ENCODE measurements at places on chromosomes 5 and 9.

- DNase-seq: peak; percentile 35
These were observed 131.0 kb upstream of the VCAN start for GRCh38 chr5:83340511-83340918.

DNA sequence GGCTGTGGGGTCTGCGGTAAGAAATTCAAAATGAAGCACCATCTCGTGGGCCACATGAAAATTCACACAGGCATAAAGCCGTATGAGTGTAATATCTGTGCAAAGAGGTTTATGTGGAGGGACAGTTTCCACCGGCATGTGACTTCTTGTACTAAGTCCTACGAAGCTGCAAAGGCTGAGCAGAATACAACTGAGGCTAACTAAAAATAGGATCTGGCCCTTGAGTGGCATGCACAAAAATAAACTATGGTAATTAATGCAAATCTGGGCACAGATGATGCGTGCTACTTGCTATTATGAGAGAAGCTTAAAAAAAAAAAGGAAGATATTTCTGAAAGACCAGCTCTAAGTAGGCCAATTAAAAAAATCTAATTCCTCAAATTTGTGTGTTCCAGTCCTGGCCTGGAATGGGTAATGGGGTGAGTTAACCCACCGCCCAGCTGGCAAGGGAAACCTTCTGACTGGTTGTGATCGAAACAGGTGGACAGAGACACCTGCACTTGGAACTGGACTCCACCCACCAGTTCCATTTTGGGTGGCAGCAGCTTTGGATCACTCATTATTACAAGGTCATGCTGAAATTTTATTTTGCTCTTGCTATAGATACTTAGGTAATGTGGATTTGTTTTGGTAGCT, 26.6 kb upstream of the ZBTB34 start:
- no peak for DNase-seq

GRCh38 chr5:137560420-137560819, 61.3 kb upstream of the SPOCK1 start:
- DNase-seq: no peak

DNA sequence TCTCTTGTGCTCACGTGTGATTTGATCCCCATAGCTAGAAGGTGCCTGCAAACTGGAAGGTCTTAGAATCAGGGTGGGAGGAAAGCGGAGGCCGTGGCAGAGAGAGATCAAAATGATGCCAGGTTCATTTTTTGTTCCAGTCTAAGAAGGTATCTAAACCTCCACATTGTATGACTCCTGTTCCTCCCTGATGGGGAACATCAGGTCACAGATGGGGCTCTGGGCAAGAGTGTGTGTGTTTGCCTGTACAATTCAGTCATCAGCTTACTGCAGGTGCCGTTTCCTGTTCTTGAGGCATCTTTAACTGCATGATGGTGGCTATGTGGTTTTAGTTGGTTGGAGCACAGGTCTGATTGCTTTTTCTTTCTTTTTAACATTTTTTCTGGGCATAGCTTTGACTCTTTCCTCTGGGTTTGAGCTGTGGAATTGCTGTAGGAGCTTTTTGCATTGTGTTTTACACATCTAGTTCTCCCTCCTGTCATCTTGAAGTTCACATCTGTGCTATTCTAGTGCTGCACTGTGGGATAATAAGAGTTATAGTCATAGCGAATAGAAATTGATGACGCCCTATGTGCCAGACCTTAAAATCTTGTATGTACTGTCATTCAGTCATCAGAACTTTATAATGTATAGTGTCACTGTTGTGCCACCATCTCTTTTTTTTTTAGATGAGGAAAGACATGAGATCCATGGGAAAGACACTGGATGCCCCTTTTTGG, 30.8 kb downstream of the ARHGAP26 start:
- DNase-seq: no peak

DNA sequence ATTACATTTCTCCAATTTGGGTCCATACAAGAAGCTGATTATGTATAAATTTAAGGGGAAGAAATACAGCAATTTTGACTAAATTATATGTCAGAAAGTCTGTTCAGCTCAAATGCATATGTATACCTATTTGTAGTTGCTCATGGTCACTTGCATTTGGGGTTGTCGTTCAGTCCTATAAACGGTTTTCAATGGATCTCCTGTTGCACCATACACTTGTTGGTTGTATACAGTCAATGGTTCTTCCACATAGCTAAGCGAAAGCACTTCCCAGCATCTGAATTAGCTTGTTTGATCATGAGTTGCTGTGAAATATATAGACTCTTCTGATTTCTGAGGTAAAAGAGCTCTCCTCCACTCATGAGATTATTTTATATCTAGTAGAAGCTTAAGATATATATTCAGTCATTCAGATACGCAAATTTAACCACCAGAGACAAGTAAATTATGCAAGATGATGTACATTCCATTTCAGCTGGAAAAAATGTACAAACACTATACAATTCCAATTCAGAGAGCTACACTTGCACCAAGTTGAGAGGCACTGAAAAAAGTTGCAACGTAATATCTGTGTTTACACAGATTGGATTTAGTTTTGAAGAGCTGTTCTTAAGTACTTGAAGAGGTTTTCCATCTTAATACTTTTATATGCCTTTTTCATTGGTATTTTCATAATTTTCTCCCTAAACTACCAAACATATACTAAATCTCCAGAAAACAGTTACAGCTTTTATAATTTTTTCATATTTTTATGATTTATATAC, 64.4 kb upstream of the POU5F2 start:
- no peak for DNase-seq

GRCh38 chr9:18184401-18184800, 289.6 kb upstream of the ADAMTSL1 start:
- DNase-seq: no peak

DNA sequence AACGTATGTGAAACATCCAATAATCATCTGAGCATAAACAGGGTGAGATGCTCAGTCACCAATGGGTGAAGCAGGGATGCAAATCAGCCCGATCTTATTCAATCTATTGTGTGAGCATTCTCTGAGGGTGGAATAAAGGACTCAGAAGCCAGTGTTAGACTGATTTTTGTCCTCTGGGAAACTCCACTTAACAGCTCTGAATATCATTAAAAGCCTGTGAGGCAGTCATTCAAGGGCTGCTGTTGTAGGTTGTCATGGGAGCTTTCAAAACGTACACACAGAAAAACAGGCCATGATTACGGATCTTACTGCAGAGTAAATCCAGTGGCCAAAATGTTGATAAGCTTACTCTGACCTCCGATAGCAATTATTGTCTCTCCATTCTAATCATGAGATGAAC, 266.5 kb upstream of the EFNA5 start:
- DNase-seq: no peak

DNA sequence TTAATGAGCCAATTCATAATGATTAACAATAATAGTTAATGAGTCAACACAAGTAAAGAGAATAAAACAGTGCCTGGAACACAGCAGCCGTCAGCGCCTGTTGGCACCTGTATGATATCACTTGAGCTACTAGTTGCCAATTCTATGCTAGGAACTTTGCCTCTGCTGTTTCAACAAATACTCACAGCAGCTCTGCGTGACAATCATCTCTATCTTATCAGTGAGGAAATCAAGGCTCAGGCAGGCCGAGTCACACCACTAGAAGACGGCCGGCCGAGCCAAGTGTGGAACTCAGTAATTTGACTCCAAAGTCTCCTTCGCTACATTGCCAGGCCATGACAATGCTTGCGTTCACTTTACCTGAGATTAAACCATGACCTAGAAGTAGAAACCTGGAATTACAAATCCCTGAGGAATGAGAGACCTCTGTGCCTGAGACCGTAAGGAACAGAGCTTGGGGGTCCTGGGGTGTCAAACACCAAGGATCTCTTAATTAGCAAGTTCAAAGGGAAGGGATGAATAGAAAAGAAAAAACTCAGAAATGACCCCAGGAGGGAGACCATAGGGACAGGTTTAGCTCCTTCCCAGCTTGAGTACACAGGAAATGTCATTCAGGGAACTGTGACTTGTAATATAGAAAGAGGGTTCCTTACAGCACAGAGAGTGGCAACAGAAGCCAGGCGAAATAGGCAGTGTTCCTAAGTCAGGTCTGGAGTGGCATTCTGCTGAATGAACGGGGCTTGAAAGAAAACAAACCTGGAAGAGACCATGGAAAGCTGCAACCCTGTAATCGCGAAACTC, 109.1 kb downstream of the SUSD1 start:
- no peak for DNase-seq

DNA sequence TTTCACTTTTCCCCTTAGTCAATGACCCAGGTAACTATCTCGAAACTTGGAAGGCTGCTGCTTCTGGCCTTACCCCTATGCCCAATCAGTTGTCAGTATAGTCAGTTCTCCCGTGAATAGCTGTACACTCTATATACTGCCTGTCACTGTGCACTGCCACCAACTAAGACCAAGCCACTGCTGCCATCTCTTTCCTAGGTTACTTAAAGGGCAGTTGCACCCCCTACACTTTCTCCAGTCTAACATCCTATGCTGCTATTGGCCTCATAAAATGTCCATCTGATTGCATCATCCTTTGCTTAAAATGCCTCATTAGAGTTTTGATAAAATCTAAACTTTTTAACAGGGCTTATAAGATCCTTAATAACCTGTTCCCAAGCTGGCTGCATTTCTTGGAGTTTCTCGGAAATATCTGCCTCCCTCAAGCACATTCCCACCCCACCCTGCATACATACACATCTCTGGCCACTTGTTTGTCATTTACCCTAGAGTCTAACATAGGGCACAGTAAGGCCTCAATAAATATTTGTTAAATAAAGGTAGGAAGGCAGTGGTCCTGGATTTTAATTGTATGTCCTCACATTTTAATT, 32.8 kb upstream of the TNFAIP8 start:
- DNase-seq: no peak

GRCh38 chr5:65050826-65051498, 282.2 kb downstream of the CWC27 start:
- no peak for DNase-seq

DNA sequence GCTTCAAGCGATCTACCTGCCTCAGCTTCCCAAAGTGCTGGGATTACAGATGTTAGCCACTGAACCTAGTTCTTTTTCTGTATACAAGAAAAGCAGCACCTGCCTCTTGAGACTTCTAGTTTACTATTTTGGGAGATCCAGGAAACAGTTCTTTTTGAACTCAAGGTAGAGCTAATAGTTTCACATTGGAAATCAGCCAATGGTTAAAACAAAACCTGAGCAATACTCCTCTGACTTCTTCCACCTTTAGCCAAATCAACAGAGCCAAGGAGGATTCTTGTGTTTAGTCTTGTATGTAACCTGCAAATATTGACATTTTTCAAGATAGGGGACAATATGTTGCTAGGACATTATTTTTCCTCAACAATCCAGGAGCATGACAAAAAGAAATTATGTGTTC, 349.4 kb downstream of the SH3GL2 start:
- DNase-seq: no peak

DNA sequence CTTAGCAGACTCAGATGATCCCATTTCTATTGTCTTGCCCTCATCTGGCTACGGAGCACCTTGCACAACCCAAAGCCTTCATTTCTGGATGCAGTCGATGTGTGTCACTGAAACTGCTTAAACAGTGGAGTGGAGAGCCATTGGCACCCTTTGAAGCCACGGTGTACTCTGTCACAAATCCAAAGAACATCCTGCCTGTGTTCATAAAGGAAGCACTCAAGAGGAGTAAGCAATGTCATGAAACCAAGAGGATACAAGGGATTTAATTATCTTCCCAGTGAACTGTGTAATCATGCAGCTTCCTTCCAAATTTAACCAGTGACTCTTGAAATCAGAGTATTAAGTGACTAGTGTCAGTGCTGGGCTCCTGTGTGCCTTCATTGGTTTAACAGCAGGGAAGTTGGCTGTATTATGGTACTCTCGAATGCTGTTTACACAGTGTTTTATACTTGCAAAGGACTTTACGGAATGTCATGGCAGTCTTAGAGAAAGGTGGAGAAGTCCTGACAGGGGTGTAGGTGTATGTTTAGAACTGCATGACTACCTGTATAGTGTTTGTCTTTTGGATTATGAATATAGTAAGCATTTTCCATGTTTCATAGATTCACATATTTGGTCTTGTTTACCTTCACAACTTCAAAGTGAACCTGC, 41.9 kb downstream of the CD180 start:
- no peak for DNase-seq

- DNase-seq: no peak
These were observed 32.5 kb upstream of the TIFAB start for GRCh38 chr5:135484674-135485086.

GRCh38 chr9:136372561-136373299, 739 bp downstream of the CARD9 start:
- peak; percentile 80 for DNase-seq

DNA sequence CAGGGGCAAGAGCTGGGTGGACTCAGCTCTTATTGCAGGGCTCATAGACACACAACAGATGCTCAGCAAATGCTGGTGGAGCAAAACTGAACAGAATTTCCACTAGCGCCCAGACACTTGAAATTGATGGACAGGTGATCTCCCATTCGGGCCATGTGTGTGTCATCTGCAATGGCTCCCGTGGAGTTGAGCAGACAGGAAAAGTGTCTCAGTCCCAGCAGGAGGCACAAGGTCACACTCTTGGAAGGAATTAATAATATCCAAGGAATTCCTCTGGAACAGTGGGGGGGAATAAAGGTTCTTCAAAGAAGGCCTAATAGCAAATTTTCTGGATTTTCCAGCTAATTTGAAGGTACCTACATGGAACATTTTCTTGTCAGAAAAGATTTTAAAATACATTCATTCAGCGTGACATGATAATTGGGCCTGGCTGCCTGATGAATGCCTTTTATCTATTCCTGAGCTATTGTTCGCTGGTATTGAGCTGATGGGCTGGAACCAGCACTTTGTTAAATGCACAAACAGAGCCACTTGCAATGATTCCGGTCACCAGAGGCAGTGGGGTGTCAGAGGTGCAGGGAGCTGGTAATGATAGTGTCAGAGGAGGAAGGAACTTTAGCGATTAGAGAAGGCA, 31.5 kb upstream of the ALDH1B1 start:
- no peak for DNase-seq

- no peak for DNase-seq
These were observed 11.4 kb downstream of the JADE2 start for GRCh38 chr5:134536876-134537275.
